Femur (tissue), 1 donor: ENCODE measurements at places on chromosomes 11 and 22.

DNA sequence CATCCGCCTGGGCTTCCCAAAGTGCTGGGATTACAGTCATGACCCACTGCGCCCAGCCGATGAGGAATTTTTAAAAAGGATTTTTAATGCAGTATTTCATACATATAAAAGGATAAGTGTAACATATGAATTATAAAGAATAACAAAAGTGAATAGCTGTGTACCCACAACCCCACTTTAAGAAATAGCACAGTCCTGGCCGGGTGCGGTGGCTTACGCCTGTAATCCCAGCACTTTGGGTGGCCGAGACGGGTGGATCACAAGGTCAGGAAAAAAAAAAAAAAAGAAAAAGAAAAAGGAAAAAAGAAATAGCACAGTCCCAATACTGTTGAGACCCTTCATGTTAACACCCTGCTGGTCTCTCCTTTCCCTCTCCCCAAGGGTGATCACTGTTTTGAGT, 54.3 kb upstream of the CABP7 start:
- DNase-seq = no peak

- no peak for DNase-seq
Measured at GRCh38 chr11:27703481-27703880, 3.2 kb upstream of the BDNF start.

DNA sequence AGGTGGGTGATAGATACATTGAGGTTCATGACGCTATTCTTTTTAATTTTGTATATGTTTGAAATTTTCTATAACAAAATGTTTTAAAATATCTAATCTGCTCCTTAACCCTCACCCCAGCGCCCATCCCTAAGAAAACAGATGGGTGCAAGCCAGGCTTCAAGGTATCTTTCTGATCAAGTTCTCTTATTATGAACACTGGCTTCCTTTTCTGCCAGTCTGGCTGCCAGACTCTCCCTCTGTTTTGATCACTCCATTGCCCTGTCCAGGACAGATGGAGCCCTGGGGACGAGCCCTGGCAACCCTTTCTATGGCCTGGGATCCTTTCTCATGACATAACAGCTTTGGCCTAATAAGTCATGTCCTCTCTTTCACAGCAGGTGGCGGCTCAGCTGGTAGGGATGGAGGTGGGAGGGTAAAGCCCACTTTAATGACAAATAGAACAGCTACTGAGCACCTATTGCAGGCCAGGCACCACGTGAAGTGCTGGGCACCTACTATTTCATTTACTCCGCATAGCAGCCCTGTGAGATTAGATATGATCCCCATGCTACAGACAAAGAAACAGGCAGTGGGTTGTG, 38.4 kb downstream of the DRD2 start:
- no peak for DNase-seq

- DNase-seq = no peak
Measured at GRCh38 chr11:59857439-59858434, 8.6 kb downstream of the TCN1 start.

DNA sequence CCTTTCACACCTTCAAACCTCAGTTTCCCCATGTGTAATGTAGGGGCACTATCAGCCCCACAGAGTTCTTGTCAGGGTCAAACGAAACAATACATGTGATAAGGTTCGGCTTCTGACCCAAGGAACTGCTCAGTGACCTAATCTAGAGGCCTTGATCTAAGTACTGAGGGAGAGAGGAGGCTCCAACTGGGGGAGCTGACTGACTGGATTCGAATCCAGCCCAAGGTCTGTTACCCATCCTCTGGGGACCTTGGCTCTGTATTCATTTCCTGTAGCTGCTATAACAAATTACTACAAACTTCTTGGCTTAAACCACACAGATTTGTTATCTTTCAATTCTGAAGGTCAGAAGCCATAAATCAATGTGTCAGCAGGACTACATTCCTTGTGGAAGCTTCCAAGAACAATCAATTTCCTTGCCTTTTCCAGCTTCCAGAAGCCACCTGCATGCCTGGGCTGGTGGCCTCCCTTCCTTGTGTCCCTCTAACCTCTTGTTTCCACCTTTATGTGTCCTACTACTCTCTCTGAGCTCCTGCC, 10.7 kb upstream of the ANAPC15 start:
- no peak for DNase-seq
